ENCODE measurements at places on chromosomes 6 and 20.
A peak's percentile ranks its signal among the peaks of the same experiment; 100 is the strongest.

- no peak for DNase-seq
These were observed 155.3 kb upstream of the SYNCRIP start for GRCh38 chr6:85797993-85798392.

- no peak for DNase-seq
These were observed 26.8 kb upstream of the SCAF8 start for GRCh38 chr6:154706389-154706788.

- DNase-seq: no peak
These were observed 170.3 kb upstream of the PDE7B start for GRCh38 chr6:135680964-135681913.

GRCh38 chr6:69775585-69775849 lies 21.3 kb downstream of the LMBRD1 start:
- DNase-seq: no peak

- DNase-seq: no peak
These were observed 1266.8 kb downstream of the GRIK2 start for GRCh38 chr6:102660303-102660702.

GRCh38 chr6:97023982-97024381 lies 99.5 kb downstream of the KLHL32 start:
- DNase-seq: no peak

GRCh38 chr6:1326535-1327121 lies 14.7 kb downstream of the FOXQ1 start:
- no peak for DNase-seq

DNA sequence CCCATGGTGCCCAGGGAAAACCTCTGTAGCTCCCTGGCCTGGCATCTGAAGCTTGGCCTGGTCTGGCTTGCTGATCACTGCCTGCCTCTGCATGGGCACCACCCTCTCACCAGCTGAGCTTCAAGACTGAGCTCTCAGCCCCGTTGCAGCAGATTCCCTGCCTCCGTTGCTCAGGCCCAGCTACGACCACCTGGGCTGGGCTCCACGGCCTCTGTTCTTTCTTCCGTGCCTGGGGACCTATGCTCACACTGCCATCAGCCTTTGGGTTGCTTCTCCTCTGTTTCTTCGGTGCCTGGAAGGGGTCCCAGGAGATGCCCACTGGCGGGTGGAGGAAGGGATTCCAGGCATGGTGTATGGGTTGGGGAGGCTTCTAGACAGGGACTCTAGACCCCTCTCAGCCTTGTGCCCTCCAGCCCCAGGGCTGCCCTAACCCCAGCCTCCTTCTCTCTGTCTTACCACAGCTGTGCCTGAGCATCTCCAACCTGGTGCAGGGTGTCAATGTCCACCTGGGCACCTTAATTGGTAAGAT lies 9.1 kb downstream of the BPIFB2 start:
- no peak for DNase-seq

- DNase-seq: peak; percentile 55
These were observed 278.4 kb downstream of the LRFN2 start for GRCh38 chr6:40308533-40309306.

Data from stimulated activated CD4-positive, alpha-beta T cell treated with anti-CD3 and anti-CD28 coated beads, TNF-alpha, amount 100 ng/mL, for 24 hours (primary cell).